OCI-M1 (cell line): ENCODE measurements at places on chromosomes 2 and 18.

DNA sequence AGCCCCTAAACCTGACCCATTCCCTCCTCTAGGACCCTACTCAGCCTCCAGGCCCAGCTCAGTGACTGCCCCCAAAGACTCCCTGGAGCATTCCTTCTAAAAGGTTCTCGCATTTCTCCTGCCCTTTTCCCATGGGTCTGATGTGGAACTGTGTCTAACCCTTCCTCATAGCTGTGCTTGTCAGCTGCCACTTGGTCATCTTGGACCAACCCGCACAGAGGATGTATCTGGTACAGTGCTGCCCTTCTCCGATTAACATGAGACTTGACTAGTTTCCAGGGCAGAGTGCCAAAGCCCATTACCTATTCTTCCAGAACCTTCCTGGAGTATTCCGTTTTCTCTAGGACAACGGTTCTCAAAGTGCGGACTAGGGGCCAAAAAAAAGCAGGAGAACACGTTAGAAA lies 518 bp upstream of the NFU1 start:
- no peak for DNase-seq

DNA sequence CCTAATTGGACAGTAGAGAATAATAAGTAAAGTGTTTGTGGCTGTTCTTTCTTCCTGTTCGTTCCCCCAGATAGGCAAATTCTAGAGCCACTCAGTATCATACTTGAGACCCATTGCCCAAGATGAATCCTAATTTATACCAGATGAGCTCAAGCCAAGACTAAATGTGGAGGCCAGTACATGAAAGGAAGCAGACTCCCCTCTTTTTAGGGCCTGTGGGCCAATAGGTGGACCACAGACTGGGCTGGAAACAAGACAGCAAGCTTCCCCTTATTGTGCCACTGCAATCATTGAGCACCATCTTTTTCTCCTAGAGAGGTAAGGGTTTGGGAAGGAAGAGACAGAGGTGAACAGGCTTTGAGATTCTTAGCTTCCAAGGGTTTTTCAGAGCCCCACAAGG lies 141.9 kb downstream of the MGAT5 start:
- DNase-seq, result peak; percentile 26

- peak; percentile 39 for DNase-seq
These were observed 113.0 kb upstream of the FSIP2 start for GRCh38 chr2:185625604-185626003.

DNA sequence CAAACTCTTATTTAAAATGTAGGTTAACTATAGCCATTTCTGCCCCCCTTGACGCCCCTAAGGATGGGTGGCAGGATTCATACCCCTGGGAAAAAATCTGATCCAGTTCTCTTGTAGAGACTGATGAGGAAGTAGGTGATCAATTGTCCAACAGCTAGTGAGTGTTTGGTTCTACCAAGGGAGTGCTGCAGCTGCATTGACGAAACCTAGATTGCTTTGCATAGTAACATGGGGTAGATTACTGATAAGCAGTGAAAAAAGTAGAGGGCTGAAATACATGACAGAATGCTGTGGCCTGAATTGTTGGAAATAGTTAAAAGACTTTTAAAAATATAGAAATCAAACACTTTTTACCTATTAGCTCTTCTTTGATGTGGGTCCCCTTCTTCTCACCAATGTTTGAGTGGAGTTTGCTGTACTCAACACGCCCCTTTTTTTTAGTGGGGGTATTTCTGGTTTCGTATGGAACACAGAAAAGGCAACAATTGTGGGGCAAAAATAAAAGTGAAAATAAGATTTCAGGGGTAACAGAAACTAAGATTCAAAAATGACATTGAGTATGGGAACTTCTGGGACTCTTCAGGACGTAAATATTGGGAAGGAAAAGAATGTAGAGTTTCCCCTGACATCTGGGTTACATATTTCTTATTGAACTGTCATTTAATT lies 66.2 kb downstream of the MAIP1 start:
- peak; percentile 26 for DNase-seq

GRCh38 chr2:217952409-217952808 lies 50.4 kb downstream of the TNS1 start:
- DNase-seq, result no peak
